ENCODE measurements at places on chromosomes 3 and 15. TPM values are rescaled to one million over a fixed set of nuclear protein-coding genes. Genes with fewer than 3 reads are reported as not detected.

The CRELD1 gene
- total RNA-seq: 20.6 TPM

The GAP43 gene
- total RNA-seq: 0.50 TPM

The ITGA11 gene
- total RNA-seq: 2.8 TPM

The FGD5 gene
- total RNA-seq: 0.37 TPM

The TMEM108 gene
- 0.12 TPM for total RNA-seq

The KBTBD8 gene
- 4.0 TPM for total RNA-seq

The NR1I2 gene
- not detected for total RNA-seq

The HOMER2 gene
- 11.0 TPM for total RNA-seq
